ENCODE measurements at places on chromosomes 11 and 22.

GRCh38 chr11:20626279-20626678 lies 26.9 kb downstream of the SLC6A5 start:
- no peak for DNase-seq

GRCh38 chr11:44993971-44994704 lies 43.5 kb upstream of the TP53I11 start:
- no peak for DNase-seq

DNA sequence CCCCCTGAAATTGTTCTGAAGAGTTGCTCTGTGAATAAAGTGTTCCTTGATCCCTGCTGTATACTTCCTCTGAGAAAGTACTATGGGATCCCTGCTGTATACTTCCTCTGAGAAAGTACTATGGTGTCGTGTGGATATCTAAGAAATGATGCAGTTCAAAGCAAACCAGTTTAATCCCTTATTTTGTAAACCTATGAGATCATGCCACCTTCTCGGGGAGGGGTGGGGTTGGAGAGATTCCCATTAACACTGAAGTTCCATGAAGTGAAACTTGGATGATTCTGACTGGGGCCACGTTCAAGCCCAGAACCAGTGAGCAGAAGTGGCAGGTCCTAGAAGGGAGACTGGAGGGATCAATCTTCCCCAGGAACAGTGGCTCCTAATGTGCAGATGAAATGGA lies 13.0 kb upstream of the TP53AIP1 start:
- no peak for DNase-seq

GRCh38 chr11:8714622-8715225 lies 32.1 kb downstream of the RPL27A start:
- DNase-seq = no peak

GRCh38 chr11:38130976-38131375 lies 1532.9 kb upstream of the RAG2 start:
- DNase-seq = no peak

GRCh38 chr11:71301046-71301857 lies 48.9 kb upstream of the SHANK2 start:
- no peak for DNase-seq

GRCh38 chr11:79414041-79414440 lies 26.8 kb downstream of the TENM4 start:
- no peak for DNase-seq

DNA sequence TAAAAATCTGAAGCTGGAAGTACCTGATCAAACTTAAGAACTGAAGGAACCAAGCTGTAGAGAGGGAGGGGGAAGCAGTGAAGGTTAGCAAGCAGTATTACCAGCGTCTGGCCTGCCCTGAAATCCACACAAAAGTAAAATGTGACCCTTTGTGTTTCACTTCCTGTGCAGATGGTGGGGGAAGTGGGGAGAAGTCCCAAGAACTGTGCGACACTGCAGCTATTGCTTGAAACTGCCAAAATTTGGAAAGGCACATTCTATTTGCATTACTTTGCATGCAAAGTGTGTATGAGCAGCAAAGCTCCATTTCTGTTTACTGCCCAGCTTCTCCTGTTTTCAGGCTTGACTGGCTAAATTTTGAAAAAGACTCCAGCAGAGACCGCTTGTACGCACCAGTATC lies 72.1 kb upstream of the BMAL1 start:
- DNase-seq = no peak

DNA sequence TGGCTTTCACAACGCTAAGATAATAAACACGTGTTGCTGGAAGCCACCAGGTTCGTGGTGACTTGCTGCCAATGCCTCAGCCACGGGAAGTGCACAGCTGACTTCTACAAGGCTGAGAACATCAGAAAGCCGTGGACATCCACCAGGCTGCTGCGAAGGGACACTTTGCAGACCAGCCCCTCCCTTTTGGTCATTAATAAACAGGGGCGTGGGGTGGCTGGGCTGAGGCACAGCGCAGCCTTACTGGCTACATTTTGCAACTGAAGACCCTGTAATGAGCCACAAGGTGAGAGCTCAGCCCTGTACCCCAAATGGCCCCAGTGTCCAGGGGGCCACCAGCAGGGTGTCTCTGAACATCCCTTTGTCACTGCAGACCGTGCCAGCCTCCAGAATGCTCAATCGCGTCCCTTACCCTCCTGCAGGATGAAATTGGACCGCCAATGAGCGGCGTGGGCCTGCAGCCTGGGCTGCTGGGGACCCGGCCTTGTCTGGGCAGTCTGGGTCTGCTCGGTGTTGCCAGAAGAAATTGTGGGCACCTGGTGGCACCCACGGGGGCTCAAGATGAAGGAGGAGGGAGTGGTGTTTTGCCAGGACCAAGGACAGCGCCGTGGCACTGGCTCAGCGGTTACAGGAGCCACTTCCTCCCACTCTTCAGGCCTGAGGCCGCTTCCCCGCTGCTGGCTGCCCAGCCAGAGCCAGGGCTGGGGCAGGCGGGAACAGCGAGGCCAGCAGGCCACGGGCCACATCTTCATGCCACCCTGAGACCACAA lies 181.9 kb downstream of the CTTN start:
- DNase-seq = no peak

DNA sequence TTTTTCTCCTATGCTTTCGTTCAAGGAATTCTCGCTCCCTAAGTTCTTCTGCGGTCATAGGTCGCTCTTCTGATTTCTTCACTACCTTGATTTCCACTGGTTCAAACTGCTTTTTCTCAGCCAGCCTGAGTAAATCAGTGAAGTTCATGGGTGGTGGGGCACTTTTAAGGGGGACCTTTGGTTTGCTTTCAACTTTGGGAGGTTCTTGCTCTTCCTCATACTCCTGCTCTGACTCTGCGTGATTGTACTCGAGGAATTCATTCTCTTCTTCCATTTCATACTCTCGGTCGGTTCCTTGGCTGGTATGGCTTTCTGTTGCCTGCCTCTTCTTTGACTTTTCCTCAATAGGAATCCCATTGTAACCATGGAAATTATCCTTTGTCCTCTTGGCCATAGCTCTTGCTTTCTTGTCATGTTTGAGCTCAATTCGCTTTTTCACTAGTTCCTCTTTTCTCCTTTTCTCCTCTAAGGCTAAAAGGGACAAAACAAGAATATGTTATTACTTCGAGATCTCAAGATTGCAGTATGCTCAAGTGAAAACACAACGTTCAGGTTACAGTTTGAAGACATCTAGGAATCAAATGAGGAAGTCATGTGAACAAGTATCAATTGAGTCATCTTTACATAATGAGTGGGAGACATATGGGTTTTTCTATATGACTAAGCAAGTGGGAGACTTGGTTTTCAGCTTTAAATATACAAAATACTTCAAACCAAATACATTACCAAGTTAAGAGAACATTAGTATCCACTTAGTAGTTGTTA lies 16.2 kb downstream of the MISFA start:
- DNase-seq = no peak
